Activated naive CD4-positive, alpha-beta T cell treated with Interleukin-2 at 50 U/mL for 16 hours (primary cell): ENCODE measurements at places on chromosomes 2 and 18.

GRCh38 chr2:37829202-37829601, 95.9 kb upstream of the RMDN2 start:
- DNase-seq: no peak

DNA sequence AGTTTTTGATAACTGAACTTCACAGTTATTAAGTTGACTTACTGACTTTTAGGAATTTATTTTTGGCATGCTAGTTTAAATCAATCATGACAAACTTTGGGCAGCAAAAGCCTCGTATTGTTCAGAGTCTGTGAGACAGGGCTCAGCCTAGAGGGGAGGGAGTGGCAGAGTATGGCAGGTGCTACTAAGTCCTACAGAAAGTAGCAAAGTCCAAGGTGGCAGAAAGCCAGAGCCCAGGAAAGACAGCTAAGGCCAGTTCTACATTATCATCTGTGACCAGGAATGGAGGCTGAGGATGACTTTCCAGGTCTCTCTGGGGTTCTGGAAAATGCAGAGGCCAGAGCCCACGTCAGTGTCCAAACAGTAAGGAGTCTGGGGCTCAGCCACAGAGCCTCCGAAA, 34.2 kb downstream of the CHST10 start:
- DNase-seq: no peak

- DNase-seq: no peak
Observed at GRCh38 chr18:49025426-49025766, 74.6 kb upstream of the SMAD7 start.

DNA sequence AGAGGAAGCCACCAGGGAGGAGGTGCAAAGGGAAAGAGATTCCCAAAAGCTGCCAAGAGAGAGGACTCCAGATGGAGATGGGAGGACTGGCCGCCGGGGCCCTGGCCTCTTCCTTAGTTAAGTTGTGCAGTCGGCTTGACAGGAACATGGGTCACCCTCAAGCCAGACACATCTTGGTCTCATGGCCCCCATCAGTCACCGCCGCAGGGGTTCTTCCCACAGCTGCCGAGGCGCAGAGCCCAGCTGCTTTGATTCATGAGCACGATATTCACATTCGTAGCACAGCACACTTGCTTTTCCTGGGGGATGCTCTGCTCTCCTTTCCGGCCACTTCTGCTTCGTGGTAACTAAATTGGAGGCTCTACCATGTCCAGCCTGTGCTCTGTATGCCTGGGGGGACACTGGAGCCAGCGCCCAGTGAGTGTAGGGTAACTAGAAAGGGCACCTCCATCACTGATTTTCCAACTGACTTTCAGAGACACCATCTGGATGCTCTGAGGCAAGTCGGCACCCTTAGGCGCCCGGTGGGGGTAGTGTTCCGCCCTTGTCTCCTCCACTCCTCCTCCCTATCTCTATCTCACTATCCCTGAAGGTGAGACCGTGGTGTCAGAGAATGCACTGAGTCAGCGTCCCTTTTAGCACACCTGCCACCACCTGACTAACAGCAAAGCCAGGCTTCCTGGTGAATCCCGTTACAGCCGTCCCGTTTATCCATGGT, 13.3 kb downstream of the TWIST2 start:
- DNase-seq: no peak

GRCh38 chr2:64470766-64471295, 16.9 kb downstream of the LGALSL start:
- DNase-seq: no peak

DNA sequence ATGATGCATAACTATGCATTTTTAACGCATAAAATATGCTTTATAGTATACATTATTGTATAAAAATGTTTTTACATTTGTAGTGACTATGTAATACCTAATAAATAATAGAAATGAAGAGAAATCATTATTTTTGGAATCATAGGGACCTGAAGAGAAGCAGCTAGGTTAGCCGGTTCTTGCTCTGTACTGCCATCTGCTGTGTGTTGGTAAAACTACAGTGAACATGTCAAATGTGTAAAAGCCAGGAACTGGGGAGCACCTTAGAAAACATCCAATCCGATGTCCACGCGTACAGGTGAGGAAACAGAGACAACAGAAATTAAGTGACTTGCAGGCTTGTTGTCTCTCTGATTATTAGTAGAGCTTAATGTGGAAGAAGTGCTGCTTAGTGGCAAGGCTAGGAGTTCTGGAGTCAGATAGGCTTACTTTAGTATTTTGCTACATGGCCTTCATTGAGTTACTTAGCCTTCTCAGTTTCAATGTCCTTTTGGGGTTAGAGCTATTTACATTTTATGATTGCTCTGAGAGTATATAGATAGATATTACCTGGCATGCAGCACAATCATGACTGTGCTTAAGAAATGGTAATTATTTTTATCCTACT, 386.5 kb downstream of the DLGAP1 start:
- peak; percentile 8 for DNase-seq

GRCh38 chr2:29033172-29033571, 41.2 kb downstream of the PCARE start:
- no peak for DNase-seq

DNA sequence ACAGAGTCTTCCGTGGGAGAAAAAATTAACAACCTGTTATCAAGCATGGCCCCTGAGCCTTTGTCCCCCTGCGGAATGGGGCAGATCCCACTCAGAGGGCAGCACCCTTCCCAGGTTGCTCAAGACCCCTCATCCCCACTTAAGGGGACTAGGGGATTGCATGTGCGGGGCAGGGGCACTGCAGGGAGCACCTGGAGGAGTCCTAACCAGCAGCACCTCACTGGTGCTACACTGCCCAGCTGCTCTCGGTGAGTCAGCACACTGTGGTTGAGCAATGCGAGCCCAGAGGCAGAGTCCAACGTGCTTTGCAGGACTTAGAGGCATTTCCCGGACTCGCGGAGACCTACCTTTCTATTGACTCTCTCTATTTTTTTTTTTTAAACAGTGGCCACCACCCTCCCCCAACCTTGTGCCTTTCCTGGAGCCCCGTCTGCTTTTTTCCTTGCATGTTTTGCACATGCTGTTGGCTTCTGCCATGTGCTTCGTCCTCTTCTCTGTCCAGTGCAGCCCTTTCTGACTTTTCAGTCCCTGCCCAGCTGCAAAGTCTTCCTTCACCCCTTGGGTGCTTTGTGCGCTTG, 74.0 kb downstream of the IL1R2 start:
- DNase-seq: no peak

- DNase-seq: no peak
Observed at GRCh38 chr18:47604021-47604420, 326.4 kb downstream of the SMAD2 start.

DNA sequence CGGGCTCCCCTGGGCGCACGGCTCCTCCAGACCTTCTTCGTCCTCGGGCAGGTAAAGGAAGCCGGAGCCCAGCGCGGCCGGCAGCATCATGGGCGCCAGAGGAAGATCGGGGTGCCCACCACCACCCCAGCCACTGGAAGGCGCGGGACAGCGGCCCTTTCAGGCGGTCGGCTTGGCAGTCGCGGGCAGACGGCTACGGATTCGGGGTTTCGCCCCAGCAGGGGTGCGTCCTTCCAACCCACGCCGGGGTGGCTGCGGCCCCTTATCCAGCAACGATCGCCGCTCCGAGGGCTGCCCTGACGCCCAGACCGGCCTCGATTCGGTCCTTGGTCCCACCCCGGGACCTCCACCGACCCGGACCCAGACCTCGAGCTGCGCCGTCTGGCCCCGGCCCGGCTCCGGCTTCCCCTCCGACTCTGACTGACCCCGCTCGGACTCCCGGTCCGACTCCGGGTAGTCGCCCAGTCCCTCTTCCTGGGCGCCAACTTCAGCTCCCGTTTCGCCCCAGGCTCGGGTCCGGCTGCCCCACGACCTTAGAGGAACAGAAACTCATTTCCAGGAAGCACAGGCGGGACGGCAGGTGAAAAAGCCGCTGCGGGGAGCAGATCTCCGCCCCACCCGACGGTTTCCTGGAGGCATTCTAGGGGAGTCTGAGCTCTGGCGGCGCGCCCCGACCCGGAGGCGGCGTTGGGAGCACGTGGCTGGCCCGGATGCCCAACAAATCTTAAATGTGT, 30.2 kb upstream of the SSB start:
- peak; percentile 36 for DNase-seq

DNA sequence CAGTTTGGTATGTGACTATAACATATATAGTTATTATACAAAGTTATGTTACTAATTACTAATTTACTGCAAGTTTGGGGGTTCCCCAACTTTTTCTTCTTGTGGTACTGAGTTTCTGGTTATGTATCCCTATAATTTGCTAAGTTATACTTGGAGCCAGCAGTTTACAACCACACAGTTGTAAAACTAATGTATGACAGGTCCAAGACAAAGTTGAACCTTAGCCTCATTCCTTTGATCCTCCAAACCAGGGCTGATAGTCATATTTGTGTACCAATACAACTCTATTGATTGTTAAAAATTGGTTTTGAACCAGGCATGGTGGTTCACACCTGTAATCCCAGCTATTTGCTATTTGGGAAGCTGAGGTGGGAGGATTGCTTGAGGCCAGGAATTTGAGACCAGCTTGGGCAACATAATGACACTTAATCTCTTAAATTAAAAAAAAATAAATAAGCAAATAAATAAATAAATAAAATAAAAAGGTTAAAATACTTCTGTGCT, 24.3 kb downstream of the RELCH start:
- no peak for DNase-seq

GRCh38 chr2:177322801-177323261, 58.3 kb upstream of the NFE2L2 start:
- DNase-seq: no peak

GRCh38 chr2:228655331-228655730, 473.8 kb upstream of the SPHKAP start:
- DNase-seq: no peak

- DNase-seq: no peak
Observed at GRCh38 chr2:75808793-75809535, 98.2 kb upstream of the GCFC2 start.

DNA sequence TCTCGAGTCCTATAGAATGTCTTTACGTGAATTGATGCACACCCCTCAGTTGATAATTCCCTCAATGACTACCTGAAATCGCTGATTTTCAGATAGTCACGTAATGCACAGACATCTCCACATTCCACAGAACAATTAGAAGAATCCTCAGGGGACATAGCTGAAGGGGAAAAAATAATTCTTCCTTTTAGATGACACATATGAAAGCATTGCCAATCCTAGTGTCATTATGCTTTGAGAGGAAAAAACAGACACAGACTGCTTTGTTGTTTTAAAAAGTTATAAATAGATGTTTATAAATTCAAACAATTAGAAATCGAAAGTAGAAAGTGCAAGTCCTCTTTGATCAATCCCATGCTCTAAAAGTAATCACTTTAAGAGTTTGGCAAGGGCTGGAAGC, 100.6 kb upstream of the FN1 start:
- no peak for DNase-seq
